CD4-positive, alpha-beta T cell (primary cell): ENCODE measurements at places on chromosomes 11 and 22.

GRCh38 chr11:116224154-116224888, 548.5 kb downstream of the BUD13 start:
- DNase-seq = peak; percentile 2

DNA sequence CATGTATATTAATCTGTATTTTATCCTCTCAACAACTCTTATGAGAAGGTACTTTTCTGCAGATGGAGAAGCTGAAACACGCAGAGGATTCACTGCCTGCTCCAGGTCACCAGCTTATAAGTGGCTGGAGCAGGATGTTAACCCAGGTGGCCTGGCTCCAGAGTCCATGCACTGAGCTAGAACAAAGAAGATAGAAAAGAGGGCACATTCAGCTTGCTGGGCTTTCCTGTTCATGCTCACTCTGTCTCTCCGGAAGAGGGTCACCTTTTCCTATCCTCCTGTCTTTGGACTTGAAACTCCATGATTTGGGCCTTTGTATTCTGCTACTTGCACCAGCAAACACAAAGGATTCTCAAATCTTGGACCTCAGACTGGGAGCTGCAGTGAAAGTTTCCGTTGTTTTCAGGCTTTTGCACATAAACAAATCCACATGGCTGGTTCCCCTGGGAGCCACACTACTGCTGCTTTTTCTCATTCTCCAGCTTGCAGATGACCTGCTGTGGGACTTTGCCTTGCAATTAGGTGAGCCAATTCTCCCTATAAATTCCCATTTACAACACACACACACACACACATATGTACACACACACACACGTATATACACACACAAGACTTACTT, 117.3 kb upstream of the GRK3 start:
- no peak for DNase-seq

GRCh38 chr11:19311308-19312030, 70.7 kb upstream of the E2F8 start:
- no peak for DNase-seq

DNA sequence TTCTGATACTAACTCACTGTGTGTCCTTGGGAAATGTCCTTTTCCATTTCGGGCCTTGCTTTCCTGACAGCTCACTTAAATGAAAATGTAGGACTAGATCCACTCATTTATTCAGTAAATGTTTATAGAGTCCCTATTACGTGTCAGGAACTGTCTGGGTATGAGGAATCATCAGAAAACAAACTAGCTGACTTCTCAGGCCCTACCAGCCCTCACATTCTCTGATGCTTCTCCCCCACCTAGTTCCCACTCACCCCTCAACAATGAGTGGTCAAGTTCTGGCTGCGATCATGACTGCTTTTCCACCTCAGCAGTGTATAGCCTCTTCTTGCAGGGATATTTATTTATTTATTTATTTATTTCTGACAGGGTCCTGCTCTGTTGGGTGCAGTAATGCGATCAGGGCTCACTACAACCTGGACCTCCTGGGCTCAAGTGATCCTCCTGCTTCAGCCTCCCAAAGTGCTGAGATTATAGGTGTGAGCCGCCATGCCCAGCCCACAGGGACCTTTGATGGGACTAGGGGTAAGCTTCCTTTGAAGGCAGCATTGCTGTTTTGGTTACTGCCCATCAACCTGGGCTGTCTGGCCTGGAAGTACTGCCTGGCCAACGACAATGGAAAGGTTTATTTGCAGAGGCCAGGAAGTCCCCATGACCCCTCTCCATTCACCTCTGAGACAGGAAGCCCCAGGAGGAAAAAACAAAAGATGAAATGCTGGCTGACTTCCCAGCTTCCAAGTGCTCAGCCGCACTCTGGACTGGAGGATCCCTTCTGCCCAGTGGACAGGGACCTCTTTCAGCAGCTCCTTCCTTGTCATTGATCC, 33.1 kb upstream of the POLD3 start:
- DNase-seq = no peak

DNA sequence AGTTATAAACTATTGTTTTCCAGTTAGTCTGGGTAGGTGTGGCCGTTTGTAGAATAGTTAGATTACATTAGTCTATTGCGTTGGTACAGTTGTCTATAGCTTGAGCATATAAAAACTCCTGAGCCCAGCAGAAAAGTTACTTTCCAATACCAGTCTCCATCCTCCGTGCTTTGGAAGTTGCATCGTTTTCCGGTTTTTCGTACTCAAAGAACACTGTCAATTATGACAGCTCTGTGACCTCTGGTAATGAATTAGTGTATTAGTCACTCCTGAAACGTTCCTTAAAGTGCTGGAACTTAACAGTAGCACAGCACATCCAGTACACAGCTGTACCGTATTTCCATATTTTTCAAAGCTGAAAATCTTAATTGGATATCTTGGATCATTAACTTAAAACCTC, 808 bp upstream of the MSANTD2 start:
- DNase-seq = no peak

DNA sequence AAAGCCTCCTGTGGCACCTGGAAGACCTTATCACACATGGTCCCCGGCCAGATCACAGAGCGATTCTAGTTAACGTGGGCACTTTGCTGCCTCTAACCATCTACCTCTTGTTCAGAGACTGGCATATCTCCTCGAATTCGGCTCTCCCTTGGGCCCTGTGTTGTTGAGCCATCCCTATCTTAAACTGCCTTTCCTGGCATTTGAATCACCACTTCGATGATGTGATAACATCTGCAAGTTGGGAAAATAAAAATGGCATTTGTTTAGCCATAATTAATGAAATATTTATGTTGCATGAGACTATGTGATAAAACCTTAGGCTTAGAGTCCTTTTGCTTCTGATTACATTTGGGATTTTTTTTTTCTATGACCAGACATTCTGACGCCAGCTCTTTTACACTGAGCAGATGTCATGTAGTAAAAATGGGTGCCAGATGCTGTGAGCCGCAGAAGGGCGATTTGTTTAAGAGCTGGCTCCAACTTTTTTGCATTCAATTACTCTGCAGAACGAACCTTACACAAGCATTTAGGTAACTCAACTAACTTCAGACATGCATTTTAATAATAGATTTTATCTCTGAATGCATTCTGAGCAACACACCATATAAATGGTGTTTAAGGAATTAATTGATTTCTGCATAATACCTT, 58.5 kb upstream of the PARVA start:
- DNase-seq = no peak

DNA sequence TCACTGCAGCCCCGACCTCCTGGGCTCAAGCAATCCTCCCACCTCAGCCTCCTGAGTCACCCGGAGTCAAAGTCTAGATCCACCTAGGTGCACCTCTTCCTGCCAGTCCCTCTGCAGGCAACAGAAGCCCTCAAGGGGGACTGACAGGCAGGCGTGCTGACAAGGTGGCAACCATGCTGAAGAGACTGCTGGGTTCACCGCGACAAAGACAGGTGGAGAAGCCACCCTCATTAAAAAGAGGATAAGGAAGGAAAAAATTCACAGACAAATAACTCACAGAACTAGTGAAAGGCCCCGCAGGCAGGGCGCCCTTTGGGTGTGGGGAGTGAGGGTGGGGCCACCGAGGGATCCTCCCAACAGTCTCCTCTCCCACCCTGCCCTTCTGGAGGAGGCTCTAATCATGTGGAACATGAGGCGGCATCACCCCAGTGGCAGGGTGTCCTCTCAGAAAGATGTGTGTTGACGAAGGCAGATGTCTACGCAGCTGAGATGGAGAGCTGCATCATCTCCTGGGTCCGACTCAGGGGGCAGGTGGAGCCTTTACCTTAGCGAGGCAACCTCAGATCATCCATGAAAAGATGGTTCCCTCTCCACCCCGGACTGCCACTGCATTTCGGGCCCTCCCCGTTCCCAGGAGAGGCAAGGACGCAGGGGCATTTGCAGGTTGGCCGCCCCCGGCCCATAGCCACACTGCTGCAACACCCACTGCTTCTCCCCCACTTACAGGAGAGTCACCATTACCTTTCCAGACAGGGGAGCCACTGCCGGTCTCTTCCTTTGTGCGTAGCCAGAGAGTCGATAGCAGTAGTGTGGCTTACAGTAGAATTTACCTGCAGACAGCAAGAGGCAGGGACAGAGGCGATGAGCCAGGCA, 91.2 kb upstream of the BID start:
- DNase-seq = no peak

DNA sequence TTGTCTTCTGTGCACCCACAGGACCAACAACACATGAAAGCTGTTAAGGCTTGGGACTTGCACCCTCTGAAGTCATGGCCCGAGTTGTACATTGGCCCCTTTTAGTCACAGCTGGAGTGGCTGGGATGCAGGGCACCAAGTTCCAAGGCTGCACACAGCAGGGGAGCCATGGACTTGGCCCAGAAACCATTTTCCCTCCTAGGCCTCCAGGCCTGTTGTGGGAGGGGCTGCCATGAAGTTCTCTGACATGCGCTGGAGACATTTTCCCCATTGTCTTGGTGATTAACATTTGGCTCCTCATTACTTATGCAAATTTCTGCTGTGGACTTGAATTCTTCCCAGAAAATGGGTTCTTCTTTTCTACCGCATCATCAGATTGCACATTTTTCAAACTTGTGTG, 48.8 kb upstream of the GLYAT start:
- DNase-seq = no peak

GRCh38 chr11:122717264-122717867, 61.8 kb downstream of the UBASH3B start:
- DNase-seq = no peak

DNA sequence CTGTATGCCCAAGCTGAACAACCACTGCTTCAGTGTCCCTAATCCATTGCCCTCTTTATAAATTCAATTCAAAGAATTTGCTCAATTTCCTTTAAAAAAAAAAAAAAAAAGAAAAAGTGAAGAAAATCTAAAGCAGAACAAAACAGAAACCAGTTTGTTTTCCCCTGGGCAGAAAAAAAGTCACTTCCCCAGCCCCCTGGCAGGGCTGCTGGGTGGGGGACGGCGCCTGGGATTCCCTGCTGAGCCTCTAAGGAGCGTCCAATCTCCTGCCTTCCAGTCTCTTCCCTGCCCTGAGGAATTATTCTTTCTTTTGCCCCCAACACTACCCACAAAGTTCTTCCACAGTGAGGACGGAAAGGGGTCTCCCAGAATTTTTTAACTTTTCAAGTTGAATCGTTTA, 23.9 kb downstream of the DKK3 start:
- no peak for DNase-seq

DNA sequence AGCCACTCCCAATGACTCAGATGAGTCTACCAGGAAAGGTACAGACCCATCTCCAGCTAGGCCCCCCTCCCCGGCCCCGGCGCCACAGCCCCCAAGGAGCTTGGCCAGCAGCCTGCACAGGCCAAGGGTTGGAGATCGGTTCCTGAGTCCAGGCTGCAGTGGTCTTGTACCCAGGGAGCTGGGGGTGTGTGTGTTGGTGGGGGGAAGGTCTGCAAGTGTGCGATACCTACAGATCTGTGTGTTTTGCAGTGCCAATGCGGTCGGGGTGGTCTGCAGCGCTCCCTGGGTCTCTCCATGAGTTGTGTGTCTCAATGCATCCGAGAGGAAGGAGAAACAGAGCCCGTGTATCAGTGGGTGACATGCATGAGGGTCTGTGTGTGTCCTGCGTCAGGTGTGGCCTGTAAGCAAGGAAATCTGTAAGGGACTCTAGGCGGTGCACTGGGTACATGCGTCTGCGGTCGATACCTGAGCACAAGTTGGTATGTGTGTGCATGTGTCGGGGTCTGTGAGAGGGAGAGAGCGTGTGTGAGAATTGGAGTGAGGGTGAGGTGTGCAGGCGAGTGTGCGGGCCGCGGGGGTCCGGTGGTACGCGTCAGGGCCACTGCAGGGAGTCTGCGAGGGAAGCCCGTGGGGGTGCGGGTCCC, 645 bp downstream of the CDC42BPG start:
- no peak for DNase-seq

DNA sequence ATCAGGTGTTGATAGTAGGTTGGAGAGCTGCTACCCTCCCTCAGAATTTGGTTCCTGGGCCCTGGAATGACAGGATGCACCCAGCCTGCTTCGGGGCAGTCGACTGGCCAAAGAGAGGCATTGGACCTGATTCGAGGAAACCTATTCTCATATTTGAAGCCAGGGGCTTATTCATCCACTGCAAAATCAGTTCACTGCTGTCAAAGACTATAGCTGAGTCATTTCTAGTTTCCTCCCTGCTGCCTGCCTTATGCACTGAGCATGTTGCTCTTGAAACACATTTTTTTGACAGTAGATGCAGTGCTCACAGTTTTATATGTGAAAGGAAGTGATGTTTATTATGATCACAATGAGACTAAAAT, 565.4 kb downstream of the ETS1 start:
- no peak for DNase-seq

- no peak for DNase-seq
Observed at GRCh38 chr22:34960005-34960404, 106.0 kb upstream of the ISX start.

DNA sequence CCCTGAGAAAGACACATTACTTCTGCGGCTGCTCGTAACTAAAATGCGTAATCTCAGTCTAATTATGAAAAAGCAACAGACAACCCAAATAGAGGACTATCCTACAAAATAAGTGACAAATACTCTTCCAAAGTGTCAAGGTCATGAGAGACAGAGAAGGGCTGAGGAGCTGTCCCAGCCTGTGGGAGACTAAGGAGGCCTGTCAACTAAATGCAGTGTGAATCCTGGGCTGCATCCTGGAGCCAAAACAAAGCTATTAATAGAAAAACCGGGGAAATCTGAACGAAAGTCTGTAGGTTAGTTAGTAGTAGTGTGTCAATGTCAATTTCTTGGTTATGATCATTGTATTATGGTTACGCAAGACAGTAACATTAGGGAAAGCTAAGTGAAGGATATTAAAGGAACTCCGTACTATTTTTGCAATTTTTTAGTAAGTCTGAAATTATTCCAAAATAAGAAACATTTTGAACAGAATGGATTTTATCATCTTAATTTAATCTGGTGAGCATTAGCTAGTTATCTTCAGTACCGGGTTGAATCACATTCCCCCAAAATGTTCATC, 39.8 kb upstream of the SLC35C1 start:
- no peak for DNase-seq

GRCh38 chr11:131025421-131026125, 109.3 kb upstream of the SNX19 start:
- DNase-seq = no peak

GRCh38 chr22:37300551-37301017, 18.3 kb downstream of the CYTH4 start:
- no peak for DNase-seq

GRCh38 chr11:89433278-89433677, 57.9 kb downstream of the NOX4 start:
- DNase-seq = no peak

- DNase-seq = no peak
Observed at GRCh38 chr11:72745925-72746550, 6.2 kb downstream of the ARAP1 start.

DNA sequence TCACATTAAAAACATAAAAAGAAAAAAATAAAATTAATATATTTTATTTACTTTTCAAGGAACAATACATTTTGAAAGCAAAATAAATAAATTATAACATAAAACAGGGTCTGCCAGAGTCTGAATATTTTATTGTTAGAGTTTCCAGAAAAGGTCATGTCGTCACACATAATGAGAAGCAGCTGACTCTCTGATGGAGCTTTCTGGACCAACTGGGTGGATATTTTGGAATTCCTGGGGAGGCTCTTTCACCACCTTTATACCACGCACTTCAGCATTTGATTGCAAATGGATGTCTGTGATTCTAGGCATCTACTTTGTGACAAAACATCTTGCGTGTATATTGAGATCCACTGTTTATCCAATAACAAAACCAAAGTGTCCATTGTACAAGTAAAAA, 455.0 kb upstream of the CCDC179 start:
- no peak for DNase-seq
